Adipocyte (in vitro differentiated cells): ENCODE measurements at places on chromosomes 6 and 20.
A peak's percentile ranks its signal among the peaks of the same experiment; 100 is the strongest.

DNA sequence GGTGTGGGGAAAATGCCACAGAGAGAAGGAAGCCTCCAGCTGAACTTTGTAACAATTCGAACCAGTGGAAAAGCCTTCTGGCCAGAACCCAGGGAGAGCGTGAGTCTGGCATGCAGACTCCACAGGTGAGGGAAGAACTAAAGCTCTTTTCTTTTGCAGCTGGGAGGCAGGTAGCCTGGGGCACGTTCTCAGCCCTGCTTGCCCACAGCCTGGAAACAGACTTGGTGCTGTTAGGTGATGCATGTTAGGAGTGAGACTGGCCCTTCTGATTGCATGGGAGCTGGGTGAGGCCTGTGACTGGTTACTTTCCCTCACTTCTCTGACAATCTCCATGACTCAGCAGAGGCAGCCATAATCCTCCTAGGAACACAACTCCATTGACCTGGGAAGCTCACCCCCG is 34.2 kb downstream of the PROKR2 start:
- no peak for DNase-seq

DNA sequence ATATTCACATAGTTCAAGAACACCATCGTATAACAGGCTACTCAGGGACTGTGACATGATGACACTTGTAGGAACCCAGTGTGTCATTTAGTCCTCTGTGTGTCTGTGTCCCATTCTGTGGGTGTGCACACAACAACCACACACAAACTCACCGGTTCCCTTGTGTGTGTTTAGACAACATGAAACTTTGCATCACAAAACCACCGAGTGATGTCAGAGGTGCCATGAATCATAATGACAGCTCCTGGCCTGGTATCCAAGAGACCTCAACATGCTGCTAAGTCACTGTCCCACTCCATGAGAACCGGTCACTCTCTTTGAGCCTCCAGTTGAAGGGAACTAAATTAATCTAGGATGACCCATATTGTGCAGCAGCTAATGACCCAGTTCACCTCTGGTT is 421.3 kb downstream of the PREX1 start:
- no peak for DNase-seq

GRCh38 chr6:21665110-21665391 is 71.5 kb downstream of the SOX4 start:
- peak; percentile 25 for DNase-seq

DNA sequence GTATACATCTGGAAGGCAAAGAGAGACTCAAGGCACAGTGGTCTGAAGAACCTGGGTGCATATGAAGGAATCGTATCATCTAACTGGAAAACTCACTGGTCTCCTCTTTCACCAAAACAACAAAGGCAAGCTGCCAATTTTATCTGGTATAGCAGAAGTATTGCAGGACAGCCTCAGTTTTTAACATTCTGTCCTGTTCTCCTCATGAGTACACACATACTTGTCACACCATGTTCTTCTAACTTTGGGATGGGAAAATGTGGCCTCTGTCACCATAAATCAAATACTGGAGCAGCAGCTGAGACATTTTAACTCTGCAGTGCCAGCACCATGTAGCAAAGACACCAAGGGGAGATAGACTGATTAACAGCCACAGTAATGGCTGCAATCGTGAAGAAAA is 199.1 kb upstream of the CNR1 start:
- DNase-seq = peak; percentile 28

GRCh38 chr20:33255005-33255404 is 19.2 kb downstream of the BPIFA1 start:
- DNase-seq = no peak

DNA sequence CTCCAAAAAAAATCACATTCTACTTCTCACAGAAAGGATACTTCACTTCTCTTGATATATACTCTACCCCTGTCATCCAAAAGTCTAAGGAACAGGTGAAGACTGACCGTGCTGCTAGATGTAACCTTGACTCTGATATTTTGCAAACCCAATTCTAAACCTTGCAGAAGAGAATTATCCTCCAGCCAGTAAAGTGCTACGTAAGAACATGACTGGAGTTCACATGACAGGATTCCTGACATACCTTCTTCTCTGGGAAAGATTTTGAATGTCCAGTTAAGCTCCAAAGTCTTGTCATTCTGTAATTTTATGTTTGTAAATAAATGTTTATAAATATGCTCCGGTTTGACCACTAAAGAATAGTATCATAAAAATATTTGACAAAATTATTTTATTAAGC is 35.8 kb downstream of the BTBD9 start:
- peak; percentile 40 for DNase-seq

- no peak for DNase-seq
Observed at GRCh38 chr20:1663917-1664316, 6.3 kb upstream of the SIRPG start.

GRCh38 chr20:37526839-37527637 is 638 bp downstream of the BLCAP start:
- DNase-seq = peak; percentile 73

DNA sequence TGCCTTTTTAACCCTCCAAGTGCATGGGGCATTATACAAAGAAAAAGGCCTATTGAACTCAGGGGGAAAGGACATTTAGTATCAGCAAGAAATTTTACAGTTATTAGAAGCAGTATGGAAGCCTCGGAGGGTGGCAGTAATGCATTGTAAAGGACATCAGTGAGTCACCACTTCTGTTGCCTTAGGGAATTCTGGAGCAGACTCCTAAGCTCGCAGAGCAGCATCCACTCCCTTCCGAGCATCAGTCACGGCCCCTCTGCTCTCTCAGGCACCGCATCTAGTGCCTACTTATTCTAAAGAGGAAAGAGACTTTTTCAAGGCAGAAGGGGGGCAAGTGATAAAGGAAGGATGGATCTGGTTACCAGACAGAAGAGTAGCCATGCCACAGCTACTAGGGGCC is 296.5 kb downstream of the RNGTT start:
- no peak for DNase-seq

GRCh38 chr6:80029470-80029869 is 25.0 kb downstream of the TTK start:
- DNase-seq = no peak

- no peak for DNase-seq
Observed at GRCh38 chr20:31923388-31924331, 28.2 kb downstream of the PDRG1 start.

DNA sequence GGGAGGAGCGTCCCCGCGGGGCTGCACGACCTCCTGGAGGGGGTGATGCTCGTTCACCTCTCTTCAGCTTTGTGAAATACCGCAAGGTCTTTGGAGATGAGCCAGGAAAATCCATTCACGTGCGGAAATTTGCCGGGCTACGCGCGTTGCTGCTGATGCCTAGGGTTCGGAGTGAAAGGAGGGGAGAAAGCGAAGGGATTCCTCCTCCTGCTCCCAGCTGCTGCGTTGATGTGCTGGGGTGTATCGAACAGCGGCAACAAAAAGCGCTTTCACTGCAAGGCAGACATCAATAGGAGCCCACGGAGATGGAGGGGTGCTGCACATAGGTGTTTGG is 391 bp upstream of the B3GAT2 start:
- no peak for DNase-seq

DNA sequence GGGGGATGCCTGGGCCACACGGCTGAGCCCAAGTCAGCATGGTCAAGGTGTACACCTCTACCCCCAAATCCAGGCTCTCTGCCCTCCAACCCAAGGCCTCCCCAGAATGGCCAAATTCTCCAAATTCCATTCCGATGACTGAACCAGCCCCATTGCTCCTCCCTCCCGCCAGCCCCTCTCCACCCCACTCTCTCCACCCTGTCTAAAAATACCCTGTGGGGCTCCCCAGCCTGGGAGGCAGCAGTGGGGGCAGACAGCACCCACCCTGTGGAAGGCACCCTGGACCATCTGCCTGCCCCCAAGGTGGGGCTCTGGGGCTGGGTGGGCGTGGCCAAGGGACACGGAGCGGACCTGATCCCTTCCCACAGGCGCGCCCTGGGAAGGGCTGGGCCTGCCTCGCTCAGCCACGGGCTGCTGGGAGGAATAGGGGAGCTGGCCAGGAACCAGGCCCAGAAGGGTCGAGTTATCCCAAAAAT is 11.4 kb downstream of the TEAD3 start:
- peak; percentile 42 for DNase-seq

GRCh38 chr6:5778317-5778857 is 228.3 kb downstream of the NRN1 start:
- DNase-seq = no peak

GRCh38 chr20:37726971-37727956 is 33.4 kb downstream of the CTNNBL1 start:
- peak; percentile 30 for DNase-seq

GRCh38 chr6:168206661-168207274 is 112.8 kb downstream of the DACT2 start:
- no peak for DNase-seq

- DNase-seq = no peak
Observed at GRCh38 chr20:22675341-22675740, 91.0 kb upstream of the FOXA2 start.

DNA sequence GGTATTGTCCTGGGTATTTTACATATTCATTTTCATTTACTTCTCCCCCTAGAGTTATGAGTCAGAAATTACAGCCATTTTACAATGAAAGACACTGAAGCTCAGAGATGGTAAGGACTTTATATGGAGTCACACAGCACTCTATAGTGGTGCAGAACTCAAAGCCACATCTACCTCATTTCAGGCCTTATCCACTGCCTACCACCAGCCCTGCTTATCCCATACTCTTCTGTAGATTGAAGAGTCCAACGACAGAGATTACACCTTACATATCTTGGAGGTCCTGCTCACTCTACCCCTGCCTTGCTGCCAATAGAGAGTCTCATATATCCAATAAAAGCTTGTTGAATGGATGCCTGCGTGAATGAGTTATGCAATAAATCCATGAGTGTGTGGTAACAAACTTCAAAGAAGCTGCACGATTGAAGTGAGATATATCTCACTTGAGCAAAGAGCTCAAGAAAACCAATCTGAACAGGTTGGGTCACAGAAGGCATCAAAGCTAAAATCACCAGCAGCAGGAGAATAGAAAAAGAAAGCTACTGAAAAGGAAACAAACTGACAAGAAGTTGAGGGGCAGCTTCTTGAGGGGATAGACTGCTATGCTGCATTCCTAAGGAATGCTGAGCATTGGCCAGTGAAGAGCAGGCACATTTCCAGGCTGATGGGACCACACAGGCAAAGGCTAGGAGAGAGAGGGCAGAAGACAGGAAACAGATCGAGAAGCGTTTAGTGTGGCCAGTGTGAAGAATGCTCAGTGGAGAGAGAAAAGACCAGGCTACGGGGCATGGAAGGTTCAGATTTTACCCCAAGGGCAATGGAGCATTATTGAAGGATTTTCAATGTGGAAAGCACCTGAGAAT is 585.6 kb downstream of the DHX35 start:
- no peak for DNase-seq

- DNase-seq = no peak
Observed at GRCh38 chr6:164206807-164207423, 792.4 kb downstream of the QKI start.

- no peak for DNase-seq
Observed at GRCh38 chr6:152372945-152373344, 264.2 kb downstream of the SYNE1 start.

GRCh38 chr6:147689398-147689797 is 180.9 kb downstream of the SAMD5 start:
- no peak for DNase-seq

GRCh38 chr6:142570221-142570671 is 268.4 kb downstream of the ADGRG6 start:
- DNase-seq = peak; percentile 40

DNA sequence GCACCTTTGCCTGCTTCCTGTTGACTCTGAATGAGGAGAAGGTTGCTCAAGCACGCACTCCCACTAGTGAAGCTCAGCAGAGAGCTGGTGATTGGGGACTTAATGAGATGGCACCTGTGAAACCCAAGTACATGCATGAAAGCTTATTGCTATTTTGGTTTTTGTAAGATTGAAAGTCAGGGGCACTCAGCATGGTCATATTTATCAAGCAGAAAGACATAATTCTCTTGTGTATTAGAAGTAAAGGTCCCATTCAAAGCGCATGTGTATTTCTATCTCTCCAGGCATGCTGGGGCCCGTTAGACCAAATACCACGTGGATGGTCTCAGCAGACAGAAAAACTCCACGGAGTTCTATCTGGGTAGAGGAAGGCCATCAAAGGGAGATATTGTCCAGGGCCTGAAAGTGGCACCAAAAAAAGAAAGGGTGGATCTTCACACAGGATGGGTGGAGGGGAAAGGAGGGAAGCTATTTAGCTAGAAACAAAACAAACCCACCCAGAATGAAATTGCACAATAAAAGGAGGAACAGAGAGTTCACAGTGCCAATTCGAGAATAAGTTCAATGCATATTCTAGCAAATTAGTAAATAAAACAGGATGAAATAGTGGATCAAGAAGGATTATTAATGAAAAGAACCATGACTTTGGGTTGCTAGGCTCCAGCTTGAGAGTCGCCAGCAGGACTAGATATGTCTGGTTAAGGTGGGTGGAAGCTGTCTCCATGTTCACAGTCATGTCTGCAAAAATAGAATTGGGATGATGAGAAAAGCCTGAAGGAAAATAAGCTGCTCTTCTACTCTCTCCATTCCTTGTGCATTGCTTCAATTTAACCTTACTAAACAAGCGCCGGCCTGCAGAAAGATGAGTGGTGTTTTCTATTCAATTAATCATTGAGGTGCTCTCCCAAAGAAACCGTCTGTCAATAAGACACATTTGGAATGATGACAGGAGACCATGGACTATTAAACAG is 224.9 kb upstream of the DTNBP1 start:
- no peak for DNase-seq

DNA sequence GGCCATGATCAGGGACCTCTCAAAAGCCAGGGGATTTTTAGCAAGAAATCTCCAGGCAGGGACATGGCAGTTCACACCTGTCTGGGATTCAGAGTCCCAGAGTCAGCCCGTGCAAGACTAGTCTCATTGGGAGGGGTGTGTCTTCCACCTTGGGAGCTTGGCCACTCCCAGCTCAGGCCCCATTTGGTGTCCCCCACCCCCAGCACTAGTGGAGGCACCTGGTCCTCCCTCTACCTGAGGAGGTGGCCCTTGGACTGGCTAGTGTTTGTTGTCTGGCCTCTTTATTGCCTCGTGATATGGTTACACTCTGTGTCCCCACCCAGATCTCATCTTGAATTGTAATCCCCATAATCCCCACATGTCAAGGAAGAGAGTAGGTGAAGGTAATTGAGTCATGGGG is 140.8 kb upstream of the PHACTR3 start:
- no peak for DNase-seq

DNA sequence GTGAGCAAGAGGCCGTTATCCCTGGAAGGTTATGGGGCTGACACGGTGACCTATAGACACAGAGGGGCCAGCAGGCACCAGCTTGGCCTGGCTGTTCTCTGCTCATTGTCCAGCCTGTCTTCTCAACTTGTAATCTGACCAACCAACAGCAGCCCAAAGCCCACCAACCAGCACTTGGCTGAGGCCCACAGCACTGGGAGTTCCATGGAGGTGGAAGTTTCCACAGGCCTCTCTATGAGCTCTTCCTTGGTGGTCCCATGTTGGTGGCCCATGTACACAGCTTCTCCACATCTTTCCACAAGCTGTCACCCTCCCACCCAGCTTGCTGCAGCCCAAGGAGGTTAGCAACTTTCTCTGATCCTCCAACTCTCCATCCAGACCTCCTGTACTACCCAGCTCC is 56.2 kb upstream of the KLHL31 start:
- DNase-seq = no peak

DNA sequence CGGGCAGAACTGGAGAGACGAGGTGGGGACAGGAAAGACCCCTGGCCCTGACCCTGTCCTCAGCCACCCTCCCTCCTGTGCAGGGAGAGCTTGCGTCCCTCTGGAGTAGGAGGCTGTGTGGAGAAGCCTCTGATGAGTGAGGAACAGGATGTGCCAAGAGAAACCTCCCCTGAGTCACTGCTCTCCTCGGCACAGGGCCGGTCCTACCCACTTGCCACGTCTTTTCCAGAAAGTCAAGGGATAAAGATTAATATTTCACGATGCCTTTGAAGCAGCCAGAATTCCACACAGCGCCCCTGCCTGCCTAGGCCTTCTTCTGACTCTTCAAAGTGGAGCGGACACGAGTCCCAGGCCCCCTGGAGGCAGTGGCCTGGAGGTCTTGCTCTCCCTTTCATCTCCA is 34.9 kb upstream of the THBS2 start:
- DNase-seq = no peak
